ENCODE measurements at places on chromosomes 5 and 9.
A peak's percentile ranks its signal among the peaks of the same experiment; 100 is the strongest.

DNA sequence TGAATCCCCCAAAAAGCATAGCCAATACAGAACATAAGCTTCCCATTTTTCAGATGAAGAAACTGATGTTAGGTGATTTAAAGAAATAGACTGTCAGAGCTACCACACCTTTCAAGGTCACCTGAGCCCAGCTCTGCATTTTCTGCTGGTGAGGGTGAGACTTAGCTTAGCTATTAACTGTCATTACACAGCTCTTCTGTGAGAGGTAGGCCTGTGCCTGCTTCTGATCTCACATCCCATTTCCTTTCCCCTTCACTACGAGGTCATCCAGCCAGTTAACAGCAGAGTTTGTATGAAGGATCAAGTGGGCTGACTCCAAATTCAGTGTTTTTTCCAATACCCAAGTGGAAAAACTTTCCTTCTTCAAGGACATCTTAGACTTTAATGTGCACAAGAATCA lies 528.6 kb upstream of the CLINT1 start:
- DNase-seq: no peak

- peak; percentile 27 for DNase-seq
These were observed 7.0 kb upstream of the UGT3A2 start for GRCh38 chr5:36073595-36074216.

- DNase-seq: no peak
These were observed 72.5 kb upstream of the TAF11L2 start for GRCh38 chr5:17425385-17426070.

DNA sequence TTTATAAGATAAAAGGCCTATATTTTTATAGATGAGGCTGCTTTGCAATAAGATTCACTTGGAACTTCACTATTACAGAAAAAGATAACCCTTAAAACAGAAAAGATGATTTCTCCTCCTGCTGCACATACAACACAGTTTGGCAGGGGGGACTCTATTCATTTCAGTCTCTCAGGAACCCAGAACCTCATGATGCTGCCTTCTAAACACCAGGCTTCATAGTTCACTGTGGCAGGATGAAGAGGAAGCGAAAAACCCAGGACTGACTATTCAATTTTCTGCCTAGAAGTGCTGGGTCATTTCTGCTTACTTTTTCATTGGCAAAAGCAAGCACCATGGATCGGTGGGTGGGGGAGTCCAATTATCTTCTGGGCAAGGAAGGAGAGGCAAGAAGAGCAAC lies 179.5 kb downstream of the NTRK2 start:
- DNase-seq: no peak

GRCh38 chr9:120870206-120870605 lies 6.8 kb downstream of the PHF19 start:
- DNase-seq: no peak

GRCh38 chr9:99197124-99197630 lies 24.6 kb downstream of the ALG2 start:
- no peak for DNase-seq

- no peak for DNase-seq
These were observed 76.9 kb downstream of the IPO11 start for GRCh38 chr5:62489471-62489870.

DNA sequence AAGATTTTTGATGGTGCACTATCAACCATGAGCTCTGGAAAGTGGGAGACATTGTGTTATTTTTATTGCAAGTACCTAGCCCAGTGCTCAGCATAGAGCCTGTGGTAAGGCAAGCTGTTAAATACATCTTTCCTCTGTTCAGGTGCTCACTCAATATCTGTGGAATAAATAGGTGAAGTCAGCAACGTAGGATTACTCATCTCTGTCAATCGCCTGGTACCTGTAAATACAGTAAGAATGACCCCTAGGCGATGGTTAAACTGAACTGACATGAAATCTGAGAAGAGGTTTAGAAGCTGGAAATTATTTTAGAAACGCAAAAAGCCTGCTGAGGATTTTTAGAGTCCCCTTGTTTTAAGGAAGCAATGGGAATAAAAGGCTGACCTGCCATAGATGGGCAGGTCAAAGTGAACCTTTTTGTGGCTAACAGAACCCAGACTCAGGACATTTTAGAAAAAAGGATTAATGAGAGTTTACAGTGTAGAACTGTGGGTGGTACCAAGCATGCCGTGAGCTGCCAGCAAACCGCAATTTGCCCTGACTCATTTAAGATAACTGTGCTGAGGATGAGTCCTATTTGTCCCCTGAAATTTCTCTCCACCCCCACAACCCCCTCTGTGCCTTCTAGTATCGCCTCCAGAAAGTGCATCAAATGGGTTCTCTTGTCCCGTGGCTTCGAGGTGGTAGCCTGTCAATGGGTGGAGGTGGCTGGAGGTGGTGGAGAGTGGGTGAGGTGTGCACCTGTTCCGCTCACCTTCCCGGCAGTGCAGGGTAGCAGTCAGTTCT lies 375.1 kb downstream of the MED10 start:
- no peak for DNase-seq

DNA sequence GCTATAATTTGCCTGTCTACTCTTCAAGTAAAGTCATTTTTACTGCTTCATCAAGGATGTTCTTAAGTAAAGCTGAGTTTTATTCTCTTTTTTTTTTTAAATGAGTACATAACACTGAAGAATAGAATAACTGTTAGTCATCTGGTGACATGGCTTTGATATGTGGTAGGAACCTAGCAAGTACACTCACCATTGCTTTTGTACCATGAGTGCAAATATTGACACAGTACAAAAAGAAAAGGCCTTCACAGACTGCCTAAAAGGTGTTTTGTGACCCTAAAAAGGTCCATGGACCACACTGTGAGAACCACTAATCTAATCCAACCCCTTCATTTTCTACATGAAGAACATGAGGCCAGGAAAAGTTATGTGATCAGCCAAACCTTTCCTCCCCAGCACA lies 55.0 kb downstream of the ECPAS start:
- DNase-seq: no peak

GRCh38 chr9:116661037-116661954 lies 25.8 kb upstream of the TRIM32 start:
- DNase-seq: peak; percentile 39

DNA sequence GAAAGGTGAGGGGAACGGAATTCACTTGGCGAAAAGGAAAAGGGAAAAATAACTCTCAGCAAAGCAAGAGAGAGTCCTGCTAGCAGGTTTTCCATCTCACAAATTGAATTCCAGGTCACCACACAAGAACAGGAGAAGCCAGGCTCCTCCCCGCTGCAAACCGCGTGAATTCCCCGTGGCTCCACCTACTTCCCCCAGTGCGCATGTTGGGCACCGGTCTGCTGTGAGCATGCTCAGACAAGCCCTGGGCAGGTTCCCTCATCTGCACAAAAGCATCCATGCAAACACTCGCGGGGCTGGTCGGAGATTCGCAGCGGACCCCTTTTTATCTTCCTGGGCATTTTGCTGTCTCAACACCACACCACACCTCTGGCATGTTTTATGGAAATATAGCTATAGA lies 58.5 kb upstream of the S1PR3 start:
- DNase-seq: no peak

DNA sequence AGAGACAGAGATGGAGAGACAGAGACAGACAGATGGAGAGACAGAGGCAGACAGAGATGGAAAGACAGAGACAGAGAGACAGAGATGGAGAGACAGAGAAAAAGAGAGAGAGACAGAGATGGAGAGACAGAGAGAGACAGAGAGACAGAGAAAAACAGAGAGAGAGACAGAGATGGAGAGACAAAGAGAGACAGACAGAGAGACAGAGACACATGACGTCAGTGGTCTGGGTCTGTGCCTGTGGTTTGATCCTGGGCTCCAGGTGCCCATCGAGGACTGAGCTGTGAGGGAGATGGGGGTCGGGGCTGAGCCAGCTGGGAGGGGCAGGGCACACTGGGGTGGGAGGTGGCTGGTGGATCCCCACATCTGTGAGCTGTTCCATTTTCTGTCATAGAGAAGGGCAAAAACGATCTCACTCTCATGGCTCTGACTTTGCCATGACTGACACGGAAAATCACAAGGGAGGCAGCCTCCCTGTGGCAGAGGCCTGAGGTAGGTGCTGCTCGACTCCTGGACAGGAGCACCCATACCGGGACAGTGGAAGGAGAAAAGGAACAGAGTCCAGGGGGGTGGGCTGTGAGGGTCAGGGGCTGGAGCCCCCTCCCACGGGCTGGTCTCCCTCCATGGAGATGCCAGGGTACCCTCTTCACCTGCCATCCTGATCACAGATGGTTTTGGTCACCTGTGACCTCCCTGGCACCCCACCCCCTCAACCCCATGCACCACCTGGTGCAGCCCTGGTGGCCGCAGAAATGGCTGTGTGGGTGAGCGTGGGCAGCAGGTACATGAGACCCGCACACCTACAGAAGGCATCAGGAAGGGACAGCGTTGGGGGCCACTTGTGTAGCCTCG lies 28.8 kb downstream of the GLT6D1 start:
- no peak for DNase-seq

DNA sequence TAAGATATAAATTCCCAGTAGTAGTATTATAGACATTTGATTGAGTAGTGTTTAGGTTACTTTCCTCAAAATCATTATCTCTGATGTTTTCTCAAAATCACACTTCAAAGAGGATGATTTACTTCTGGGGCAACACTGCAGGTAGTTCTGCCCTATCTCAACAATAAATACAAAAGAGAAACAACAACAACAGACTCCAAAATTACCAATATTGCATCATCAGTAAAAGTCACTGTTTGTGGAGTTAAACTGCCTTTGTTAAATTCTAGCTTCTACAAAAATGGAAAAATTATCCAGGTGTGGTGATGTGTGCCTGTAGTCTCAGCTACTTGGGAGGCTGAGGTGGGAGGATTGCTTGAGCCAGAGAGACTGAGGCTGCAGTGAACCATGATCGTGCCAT lies 637.6 kb upstream of the ZNF608 start:
- DNase-seq: no peak

DNA sequence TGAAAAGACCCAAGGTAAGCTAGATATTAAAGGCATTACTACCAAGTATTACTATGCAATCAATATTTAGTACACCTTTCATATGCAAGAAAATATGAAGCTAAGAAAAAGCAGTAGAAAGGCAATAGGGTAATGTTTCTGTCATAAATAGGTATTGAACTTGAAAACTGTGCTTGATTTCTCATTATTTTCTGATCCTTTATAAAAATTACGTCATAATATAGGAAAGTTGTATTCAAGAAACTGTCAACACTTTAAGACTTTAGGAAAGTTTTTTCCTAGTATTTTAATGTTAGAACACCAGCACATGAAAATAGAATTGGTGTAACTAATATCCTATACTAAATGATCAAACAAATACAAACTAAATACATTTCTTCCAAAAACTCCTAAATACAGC lies 133.2 kb downstream of the EDIL3 start:
- no peak for DNase-seq

- no peak for DNase-seq
These were observed 61.2 kb downstream of the TMEM174 start for GRCh38 chr5:73234204-73234555.

- peak; percentile 13 for DNase-seq
These were observed 154.1 kb upstream of the CD180 start for GRCh38 chr5:67350618-67351201.

DNA sequence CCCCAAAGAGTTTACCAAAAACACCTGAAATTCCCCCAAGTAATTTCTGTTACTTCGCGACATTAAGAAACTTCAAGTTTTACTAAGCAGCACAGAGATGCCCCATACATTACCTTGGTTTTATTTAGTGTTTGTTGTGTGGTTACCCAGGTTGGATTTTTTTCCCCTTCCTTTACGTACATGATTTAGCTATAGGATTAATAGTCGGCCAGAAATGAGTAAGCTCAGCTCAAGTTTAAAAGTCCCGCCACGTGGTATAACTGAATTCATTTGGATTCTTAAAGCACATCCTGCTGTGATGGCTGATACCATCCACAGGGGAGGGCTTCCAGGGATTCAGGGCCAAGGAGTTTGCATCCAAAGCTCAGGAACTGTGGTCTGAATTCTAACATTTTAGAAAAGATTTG lies 75.9 kb downstream of the DAP start:
- DNase-seq: peak; percentile 39

DNA sequence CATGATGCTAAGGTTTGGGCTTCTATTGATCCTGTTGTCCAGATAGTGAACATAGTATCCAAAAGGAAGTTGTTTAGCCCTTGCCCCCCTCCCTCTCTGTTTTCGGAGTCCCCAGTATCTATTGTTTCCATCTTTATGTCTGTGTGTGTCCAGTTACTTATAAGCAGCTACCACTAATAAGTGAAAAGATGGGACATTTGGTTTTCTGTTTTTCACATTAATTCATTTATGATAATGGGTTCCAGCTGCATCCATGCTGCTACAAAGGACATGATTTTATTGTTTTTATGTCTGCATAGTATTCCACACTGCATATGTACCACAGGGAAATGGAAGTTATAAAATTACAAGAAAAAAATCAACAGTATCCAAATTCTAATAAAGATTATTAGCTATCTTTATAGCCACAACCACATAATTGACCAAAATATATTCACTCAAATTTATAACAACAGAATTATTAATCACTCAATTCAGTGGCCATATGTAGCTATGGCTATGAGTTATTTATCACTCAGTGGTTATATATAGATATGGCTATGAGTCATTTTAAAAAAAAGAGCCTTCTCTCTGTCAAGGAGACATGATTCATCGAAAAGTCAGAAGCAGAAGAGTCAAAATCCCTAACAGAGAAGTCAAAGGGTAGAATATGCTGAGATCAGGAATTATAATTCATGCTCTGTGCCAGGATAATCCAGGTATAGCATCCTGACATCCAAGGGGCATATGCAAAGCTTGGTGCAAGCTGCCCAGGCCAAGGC lies 367.5 kb downstream of the DEPDC1B start:
- no peak for DNase-seq

- no peak for DNase-seq
These were observed 380.8 kb upstream of the RFX3 start for GRCh38 chr9:3906437-3907213.

DNA sequence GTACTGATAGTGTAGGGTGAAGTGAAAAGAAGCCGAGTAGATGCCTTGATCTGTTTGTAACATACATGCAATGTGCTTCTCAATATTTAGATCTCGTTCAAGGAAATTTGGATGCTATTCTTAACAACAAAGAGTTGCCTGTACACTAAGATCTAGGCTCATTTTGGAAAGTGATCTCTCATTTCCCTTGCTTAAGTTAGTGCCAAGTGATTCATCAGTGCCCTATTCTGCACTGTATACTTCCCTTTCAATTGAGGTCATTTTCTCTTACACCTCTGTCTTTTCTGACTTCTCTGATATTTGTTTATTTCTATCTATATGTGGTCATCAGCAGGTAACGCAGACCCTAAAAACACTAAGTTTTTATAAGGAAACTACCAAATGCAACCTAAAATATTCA lies 528.6 kb upstream of the PTPRD start:
- DNase-seq: no peak

GRCh38 chr9:27352457-27353165 lies 55.7 kb upstream of the EQTN start:
- DNase-seq: peak; percentile 37
